ENCODE measurements at places on chromosomes 5 and 9.

DNA sequence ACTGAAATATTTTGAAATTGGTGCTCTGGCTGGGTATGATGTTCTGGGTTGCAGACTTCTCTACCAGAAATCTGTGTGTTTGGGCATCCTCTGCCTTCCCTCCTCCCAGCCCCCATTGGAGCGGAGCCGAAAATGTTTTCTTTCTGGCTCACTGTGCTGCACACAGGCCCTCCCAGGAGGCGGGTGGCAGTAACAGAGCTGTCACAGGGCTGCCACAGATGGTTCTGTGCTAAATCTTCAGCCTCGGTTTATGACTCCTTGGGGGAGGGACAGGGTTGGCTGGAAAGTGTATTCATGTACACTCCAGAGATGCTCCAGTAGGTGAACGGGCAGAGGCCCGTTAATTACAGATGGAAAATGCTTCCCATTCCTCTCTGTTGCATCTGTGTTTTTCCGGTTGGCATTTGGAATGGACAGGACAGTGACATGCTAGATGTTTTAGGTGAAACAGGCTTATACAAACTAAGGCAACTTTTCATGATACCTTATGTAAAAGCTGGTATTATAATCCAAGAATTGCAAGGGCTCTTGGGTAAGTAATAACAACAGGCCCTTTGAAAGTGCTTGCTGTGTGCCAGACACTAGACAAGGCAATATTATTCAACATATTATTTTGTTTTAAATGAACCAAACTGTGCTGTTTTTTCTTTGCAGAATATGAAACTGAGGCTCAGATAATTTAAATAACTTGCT lies 180.2 kb downstream of the ADCY2 start:
- DNase-seq = peak; percentile 34

DNA sequence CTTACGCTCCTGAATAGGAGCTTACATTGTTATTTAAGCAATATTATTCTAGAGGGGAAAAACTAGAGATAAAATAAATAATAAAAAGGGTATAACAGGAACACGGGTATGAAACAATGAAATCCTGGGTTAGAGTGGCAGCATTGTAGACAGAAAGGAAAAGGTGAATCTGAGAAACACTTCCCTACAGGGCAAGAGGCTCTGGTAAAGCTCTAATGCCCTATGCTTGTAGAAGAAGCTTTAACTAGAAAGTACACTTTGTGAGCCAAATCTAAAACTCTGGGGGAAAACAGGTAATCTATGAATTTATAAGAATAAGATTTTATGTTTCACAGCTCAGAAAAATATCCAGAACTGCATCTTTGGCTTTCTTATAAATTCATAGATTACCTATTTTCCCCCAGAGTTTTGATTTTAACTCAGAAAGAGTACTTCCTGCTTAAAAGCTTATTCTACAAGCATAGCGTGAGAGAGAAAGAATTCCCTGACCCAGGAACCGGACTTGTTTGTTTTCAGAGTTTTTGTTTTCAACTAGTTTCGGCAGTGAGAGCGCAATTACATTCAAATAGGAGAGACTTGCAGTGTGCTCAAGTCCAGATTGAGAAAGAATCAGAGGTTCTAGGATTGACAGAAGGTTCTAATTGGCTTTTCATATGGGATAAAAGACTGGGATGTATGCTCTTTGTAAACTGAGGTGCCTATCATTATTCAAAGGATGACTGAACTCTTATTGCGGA lies 651.0 kb upstream of the RORB start:
- DNase-seq = no peak

DNA sequence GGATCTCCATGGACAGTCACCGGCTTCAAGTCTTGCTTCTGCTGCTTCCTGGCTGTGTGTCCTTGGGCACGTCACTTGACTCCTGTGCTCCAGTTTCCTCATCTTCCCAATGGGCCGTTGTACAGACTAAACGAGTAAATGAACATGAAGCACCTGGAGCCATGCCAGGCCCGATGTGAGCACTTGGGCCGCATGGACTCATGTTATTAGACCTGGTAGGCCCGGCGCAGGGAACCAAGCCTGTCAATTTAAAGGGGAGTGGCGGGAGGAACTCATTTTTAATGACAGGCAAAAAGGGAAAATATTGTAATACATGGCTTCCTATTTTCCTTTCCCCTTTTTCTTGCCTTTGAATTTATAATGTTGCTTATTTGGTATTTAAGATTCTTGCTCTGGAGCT lies 47.5 kb downstream of the TENT4A start:
- no peak for DNase-seq

DNA sequence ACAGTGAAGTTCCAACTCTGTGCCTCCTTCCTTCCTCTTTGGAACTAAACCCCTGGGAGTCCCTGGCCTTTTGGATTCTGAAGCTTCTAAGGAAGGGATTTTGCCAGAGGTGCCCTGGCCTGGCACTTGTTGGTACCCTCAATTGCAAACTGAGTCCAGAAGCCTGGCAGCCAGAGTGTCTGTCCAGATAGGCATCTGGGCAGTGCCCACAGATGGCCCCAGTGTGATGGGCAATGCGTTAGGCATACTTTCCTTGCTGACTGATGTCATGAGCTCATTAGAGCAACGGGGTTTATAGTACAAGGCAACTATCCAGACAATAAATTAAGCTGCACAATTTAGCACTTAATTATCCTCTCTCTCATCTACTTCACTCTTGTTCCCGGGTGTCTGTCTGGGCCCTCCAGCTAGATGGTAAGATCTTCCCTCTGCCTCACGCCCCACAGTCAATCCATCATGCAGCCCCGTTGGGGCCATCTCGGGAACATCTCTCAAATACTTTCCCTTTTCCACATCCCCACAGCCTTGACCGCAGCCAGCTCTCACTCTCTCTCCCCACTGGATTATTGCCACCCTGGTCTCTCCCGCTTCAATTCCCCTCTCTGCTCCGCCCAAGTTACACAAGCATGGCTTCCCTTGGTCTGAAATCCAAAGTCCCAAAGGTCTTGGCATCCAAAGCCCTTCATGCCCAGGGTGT lies 157.5 kb upstream of the SMIM23 start:
- DNase-seq = no peak

DNA sequence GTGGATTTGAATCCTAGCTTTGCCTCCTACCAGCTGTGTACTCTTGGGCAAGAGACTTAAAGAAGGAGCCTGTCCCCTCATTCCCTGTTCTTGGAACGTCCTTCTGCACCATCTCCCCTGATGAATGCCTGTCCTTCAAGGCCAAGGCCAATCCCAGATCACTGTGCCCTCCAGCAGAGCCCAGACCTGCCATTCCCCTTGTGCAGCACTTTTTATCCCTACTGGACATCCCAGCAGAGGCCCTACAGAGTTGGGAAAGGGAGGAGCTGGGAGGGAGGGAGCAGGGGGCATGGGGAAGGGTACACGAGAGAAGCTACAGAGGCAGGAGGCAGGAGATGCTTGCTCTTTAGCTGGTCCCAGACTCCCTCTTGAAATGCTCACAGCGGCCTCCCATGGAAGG lies 223.9 kb downstream of the PBX3 start:
- DNase-seq = no peak

DNA sequence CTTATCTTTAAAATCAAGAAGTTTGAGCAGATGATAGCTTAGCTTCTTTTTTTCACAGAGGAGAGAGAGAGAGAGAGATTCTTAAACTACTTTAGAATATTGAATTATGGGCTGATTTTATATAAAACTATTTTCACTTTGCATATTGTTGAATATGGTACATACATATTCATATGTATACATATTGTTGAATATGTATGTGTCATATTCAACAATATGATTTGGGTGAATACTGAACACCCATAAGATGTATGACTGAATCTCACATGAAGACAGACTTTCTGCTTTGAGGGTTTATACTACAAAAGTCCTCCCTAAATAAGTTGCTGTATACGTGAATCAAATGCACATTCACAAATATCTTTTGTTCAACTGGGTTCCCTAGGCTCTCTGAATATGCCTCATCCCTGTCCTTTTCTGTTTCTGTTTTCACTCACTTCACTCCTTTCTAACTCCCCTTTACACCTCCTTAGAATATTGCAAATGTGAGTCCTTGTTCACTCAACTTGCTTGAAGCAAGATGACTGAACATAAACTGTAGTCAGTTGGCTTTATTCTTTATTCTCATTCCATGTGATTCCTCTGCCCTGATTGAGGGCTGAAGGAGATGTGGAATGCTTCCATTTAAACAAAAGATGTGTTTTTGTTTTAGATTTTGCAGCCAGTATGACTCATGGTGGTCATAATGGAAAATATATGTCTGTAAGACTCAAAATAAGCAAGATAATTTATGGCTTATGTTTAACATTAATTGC lies 225.4 kb upstream of the DAB2 start:
- no peak for DNase-seq

DNA sequence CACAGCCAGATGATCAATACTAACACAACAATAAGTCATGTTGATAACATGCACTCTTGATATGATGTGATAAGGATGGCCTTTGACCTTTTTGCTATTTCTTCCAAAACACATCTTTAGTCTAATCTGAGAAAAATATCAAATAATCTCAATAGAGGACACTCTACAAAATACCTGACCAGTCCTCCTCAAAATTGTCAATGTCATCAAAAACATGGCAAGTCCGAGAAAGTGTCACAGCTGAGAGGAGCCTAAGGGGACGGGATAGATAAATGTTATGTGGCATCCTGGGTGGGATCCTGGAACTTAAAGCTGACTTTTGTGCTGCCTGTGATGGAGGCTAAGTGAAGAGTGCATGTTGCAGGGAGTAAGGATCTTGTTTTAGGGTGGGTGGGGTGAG lies 699.6 kb upstream of the ADAMTS16 start:
- DNase-seq = no peak

DNA sequence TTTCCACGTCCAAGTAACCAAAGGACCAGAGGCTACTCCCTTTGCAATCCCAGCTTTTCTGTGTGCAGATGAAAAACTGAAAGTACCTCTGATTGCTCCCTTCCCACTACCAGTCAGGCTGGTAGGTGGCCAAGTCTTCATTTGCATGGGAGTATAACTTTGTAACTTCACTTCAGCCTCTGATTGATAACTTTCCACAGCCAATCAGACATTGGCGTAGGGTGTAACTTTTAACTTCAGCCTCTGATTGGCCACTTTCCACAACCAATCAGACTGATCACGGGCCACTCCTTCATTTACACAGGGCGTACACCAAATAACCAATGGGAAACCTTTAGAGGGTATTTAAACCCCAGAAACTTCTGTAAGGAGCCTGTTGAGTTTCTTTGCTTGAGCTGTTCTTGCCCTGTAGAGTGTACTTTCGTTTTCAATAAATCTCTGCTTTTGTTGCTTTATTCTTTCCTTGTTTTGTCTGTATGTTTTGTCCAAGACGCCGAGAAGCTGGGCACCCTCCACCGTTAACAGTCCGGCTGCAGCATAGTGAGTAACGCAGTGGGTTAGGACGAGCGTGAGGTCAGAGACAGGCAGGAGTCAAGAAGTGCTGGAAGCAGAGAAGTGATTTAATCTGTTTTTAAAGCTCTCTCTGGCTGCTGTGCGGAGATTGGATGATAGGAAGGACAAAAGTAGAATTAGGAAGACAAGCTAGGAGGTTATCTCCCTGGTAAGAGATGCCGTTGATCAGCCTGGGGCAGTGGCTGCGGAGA lies 3.5 kb upstream of the EXOSC2 start:
- DNase-seq = no peak

- DNase-seq = no peak
Observed at GRCh38 chr5:87164409-87164808, 103.3 kb upstream of the RASA1 start.

- DNase-seq = no peak
Observed at GRCh38 chr5:75016896-75017295, 35.5 kb downstream of the GCNT4 start.

- no peak for DNase-seq
Observed at GRCh38 chr9:126859111-126859510, 1.3 kb upstream of the ZBTB34 start.

- no peak for DNase-seq
Observed at GRCh38 chr9:136757328-136757727, 715 bp downstream of the LCN8 start.

DNA sequence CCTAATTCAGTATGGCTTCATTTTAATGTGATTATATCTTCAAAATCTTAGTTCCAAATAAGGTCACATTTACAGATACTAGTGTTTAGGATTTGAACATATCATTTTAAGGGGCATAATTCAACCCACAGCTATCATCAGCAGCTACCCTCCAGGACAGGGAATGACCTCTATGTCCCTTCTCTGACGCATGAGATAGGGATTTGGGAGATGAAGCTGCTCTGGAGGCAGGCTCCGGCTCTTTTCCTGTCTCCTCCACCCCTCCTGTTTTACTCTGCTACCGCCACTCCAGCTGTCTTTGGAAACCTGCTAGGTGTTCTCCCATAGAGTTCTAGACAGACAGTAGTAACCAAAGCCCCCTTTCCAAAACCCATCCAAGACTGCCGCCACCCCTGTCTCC lies 119.2 kb downstream of the CARTPT start:
- DNase-seq = no peak

DNA sequence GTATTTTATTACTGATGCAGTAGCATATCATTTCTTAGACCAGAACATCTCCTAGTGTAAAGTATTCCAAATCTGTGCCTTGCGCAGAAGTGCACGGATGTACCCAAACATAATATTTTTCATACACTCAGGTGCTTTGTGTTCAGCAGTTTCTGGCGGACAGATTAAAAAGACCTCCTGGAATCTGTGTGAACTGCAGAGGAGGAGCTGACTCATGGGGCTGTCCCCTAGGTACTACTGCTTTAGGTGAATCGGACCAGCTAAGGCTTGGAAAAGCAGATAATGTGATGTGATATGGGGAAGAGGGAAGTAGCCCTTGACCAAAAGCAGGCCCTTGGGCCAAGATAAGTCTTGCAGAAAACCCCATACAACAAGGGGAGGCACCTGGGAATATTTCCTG lies 310.1 kb downstream of the PLK2 start:
- DNase-seq = no peak

GRCh38 chr5:105475401-105475800 lies 1912.8 kb upstream of the NUDT12 start:
- DNase-seq = peak; percentile 1

DNA sequence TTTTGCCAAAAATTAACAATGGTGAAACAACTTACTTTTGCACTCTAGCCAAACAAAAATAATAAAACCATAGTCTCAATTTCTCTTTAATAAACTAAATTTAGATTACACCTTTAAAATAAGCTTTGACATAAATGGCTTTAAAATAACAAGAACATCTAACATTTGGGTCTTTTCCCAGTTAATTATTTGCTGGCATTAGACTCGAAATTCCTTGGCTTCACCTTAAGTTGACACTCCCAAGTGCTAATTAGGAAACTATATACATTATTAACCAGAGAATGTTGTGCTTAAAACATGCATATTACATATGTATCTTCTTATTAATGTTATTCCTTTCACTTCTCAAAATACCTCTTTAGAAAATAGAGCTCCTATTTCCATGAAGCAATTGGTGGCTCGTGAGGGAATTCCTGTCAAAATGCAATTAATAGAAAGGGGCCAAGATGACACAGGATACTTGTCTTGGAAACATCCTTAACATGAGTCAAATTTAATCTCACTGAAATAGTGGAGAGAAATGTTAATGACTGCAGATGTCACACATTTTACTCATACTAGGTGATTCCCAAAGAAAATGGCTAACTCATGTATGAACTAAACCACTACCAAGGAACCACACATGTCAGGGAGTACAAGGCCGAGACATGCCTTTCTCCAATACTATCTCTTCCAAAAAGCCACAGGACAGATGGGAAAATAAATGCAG lies 932.9 kb upstream of the DMAC1 start:
- DNase-seq = peak; percentile 68

Data from NCI-H2171 treated with DMSO at 0.1 percent for 48 hours (cell line).